ENCODE measurements at places on chromosomes 7 and 10. TPM values are rescaled to one million over a fixed set of nuclear protein-coding genes. Genes with fewer than 3 reads are reported as not detected.

GRCh38 chr7:37285706-37286453 lies 162.8 kb downstream of the ELMO1 start:
- peak overlapping the region; percentile 17 for H3K27ac ChIP-seq
- H3K36me3 ChIP-seq, result no peaks in the 10 kb centered on the region
- H3K4me3 ChIP-seq, result no peak overlapping the region

DNA sequence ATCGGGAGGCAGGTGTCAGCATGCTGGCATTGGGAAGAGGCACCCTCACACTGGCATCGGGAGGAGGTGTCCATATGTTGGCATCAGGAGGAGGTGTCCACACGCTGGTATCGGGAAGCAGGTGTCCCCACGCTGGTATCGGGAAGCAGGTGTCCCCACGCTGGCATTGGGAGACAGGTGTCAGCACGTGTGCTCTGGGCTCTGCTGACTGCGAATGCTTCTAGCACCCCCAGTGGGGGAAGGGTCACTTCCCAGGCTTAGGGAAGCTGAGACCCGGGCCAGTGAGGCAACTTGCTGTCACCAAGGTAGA lies 92.5 kb upstream of the IKZF1 start:
- no peaks in the 10 kb centered on the region for H3K36me3 ChIP-seq
- no peaks in the 10 kb centered on the region for H3K27me3 ChIP-seq
- H3K27ac ChIP-seq, result no peak overlapping the region
- DNase-seq, result no peak

- H3K4me3 ChIP-seq, result no peak overlapping the region
- no peaks in the 10 kb centered on the region for H3K4me1 ChIP-seq
- no peaks in the 10 kb centered on the region for H3K27me3 ChIP-seq
- no peaks in the 10 kb centered on the region for H3K36me3 ChIP-seq
- no peak for DNase-seq
Measured at GRCh38 chr7:68248973-68249372, 1252.3 kb downstream of the TYW1 start.

GRCh38 chr10:15306735-15307280 lies 64.3 kb downstream of the FAM171A1 start:
- H3K36me3 ChIP-seq, result no peaks in the 10 kb centered on the region
- H3K27ac ChIP-seq, result no peak overlapping the region
- no peak overlapping the region for H3K4me3 ChIP-seq
- no peaks in the 10 kb centered on the region for H3K4me1 ChIP-seq
- DNase-seq, result no peak

ITPRID1 gene
- not detected for total RNA-seq

DNA sequence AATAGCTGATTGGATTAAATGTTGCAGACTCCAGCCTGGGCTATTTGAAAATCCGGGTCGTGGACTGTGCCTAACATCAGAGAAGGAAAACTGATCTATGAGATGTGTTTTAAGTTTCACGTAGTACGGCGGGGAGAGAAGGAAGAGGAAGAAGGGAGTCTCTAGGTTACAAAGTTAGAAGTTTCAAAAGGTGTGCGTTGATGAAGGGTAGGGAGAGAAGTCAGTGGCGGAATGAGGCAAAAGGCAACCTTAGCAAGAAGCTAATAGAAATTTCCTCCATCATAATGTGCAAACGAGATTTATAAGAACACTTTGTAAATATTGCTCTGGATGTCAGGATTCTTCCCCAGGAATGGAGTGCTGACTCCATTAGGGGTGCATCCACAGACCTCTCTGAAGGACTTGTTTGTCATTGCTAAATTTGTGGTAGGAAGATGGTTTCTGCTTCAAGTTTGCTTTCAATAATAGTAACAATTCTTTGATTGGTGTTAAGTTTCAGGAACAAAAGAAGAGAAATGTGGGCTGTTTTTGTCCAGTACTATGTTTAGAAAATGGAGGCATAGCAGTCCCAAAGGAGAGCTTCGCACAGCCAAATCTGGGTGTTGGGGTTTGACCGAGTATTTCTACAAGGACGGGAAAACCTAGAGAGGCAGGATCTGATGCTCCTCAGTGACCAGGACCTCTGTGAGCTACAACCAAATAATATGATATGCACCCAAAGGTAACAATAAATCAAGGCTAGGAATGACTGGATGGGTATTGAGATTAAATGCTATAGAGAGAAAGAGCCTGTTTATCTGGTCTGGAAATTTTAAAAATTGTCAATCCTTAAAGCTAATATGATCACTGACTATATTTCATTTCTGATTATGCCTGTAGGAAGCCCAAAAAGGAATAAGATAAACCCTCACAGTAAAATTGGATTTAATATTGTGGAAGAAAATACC lies 8.2 kb downstream of the TWIST1 start:
- H3K27ac ChIP-seq, result peak overlapping the region; percentile 82
- DNase-seq, result no peak
- H3K4me1 ChIP-seq, result no peaks in the 10 kb centered on the region
- no peaks in the 10 kb centered on the region for H3K27me3 ChIP-seq

DNA sequence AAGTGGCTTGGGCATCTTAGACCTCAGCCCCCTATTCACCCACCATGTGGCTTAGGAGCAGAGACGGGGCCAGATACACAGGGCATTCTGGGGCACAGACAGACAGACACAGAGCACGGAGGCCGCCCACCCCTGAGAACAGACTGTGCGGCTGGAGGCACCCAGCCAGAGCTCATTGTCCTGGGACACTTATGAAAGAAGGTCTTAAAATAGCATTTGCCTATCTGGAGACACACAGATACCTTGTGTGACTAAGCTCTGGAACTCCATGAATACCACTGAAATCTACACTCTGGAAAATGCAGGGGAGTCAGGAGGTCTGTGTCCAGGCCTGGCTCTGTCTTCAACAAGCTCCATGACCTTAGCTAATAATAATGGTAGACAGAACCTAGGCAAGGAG lies 41.4 kb upstream of the ADO start:
- H3K36me3 ChIP-seq, result no peaks in the 10 kb centered on the region
- H3K4me3 ChIP-seq, result no peak overlapping the region
- H3K4me1 ChIP-seq, result no peaks in the 10 kb centered on the region

DNA sequence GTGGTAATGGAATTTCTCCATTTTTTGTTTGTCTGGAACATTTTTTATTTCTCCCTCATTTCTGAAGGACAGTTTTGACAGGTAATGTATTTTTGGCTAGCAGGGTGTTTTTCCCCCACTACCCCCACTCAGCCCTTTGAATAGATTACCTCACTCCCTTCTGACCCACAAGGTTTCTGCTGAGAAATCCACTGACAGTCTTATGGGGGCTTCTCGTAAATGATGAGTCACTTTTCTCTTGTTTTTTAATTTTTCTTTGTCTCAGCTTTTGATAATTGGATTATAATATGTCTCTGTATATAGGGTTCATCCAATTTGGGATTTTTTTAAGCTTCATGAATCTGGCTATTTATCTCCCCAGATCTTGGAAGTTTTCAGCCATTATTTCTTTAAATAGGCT lies 74.7 kb upstream of the CCDC71L start:
- no peaks in the 10 kb centered on the region for H3K27me3 ChIP-seq
- DNase-seq, result no peak
- H3K4me1 ChIP-seq, result no peaks in the 10 kb centered on the region

DNA sequence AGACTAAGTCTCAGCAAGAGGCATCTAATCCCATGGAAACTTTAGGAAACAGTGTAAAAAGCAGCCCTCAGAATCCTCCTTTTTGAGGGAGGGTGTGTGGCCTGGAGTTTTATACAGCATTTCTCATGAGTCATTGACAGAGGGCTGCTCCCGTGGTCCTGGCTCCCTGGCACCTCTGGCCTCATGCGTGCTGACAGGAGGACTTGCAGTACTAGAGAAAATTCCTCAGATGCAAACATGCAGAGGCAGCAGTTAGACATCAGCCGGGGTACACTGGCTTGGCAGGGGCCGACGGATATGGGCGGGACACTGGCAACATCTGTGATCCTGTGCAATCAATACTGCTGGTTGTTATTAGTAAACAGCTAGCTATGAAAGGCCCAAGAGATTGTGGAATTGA lies 925.1 kb upstream of the CELF2 start:
- no peaks in the 10 kb centered on the region for H3K4me1 ChIP-seq
- H3K4me3 ChIP-seq, result no peak overlapping the region
- no peak for DNase-seq
- no peak overlapping the region for H3K27ac ChIP-seq
- H3K36me3 ChIP-seq, result no peaks in the 10 kb centered on the region

ENO4 gene
- not detected for total RNA-seq

AIMP2 gene
- 6.4 TPM for total RNA-seq

DNA sequence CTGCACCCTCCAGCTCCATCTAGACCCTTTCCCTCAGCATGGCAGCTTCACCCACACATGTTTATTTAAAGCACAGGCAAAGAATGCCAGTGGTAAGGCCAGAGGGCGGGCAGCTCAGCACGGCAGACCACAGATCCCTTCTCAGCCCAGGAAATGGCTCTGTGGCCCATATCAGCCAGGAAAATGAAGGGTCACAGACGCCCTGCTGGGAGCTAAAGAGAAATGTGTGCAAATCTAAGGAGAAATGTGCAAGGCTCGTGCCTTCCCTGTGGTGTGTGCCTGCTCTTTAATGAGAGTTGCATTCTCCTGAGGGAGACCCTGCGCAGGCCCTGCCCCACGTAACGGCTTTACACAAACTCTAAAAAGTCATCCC lies 23.0 kb downstream of the PTPRN2 start:
- H3K27ac ChIP-seq, result no peak overlapping the region
- H3K4me3 ChIP-seq, result no peak overlapping the region
- no peak for DNase-seq
- H3K4me1 ChIP-seq, result no peaks in the 10 kb centered on the region
- no peaks in the 10 kb centered on the region for H3K36me3 ChIP-seq

DNA sequence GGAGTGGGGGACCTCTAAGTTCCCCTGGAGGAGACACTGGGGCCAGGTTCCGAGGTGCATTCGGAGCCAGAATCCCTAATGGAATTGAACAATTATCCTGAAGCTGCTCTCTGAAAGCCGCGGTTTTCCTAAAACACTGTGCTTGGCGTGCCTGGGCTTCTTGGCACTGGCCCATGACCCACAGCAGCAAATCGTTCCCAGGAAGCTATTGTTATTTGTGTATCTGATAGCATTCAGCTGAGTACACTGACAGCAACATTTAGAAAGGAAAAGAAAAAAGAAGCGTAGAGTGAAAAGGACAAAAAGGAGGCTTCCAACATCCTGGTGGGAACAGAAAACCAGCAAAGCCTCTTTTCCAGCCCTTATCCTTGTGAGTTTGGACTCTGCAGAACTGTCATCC lies 339.8 kb downstream of the FRMD4A start:
- peak; percentile 46 for DNase-seq
- H3K4me3 ChIP-seq, result no peak overlapping the region
- no peaks in the 10 kb centered on the region for H3K4me1 ChIP-seq

DNA sequence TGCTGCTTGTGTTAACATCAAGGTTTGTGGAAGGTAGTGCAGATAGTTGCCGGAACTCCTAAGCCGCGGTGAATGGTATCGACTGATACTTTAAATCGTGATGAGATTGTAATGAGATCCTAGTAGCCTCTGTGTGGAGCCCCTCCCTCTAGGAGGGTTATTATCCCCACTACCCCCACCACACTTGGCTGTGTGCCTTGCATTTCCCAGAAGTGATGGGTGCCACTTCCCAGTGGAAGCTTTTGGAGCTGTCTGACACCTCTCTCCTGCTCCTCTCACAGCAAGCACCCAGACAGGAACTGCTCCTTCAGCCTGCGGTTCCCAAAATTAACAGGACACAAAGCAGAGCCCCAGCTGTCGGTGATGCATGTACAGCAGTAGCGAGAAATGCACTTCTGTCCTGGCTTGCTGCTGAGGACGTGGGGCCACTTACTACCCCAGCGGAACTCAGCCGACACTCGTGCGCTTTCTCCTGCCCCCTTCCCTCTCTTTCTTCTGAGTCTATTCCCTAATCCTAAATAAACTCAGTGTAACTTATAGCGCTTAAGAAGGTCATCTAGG lies 52.5 kb downstream of the PRKAG2 start:
- no peak overlapping the region for H3K4me3 ChIP-seq
- peaks cover 13% of the 10 kb centered on the region for H3K4me1 ChIP-seq
- no peak for DNase-seq
- H3K27me3 ChIP-seq, result no peaks in the 10 kb centered on the region

GRCh38 chr10:76209135-76209534 lies 777.7 kb downstream of the LRMDA start:
- H3K27me3 ChIP-seq, result no peaks in the 10 kb centered on the region
- H3K27ac ChIP-seq, result no peak overlapping the region
- no peak overlapping the region for H3K4me3 ChIP-seq
- H3K36me3 ChIP-seq, result no peaks in the 10 kb centered on the region
- DNase-seq, result no peak

GRCh38 chr10:69789164-69789576 lies 12.5 kb upstream of the COL13A1 start:
- H3K27ac ChIP-seq, result no peak overlapping the region
- H3K4me1 ChIP-seq, result no peaks in the 10 kb centered on the region
- DNase-seq, result no peak

VAX1 gene
- total RNA-seq, result not detected

- H3K27me3 ChIP-seq, result no peaks in the 10 kb centered on the region
- H3K4me1 ChIP-seq, result no peaks in the 10 kb centered on the region
- no peak for DNase-seq
- H3K36me3 ChIP-seq, result no peaks in the 10 kb centered on the region
- H3K27ac ChIP-seq, result peak overlapping the region; percentile 30
- H3K4me3 ChIP-seq, result no peak overlapping the region
Measured at GRCh38 chr7:106747804-106748203, 86.8 kb upstream of the CCDC71L start.

All from uterus (tissue), 4 donors.